ENCODE measurements at places on chromosomes 4 and X. TPM values are rescaled to one million over a fixed set of nuclear protein-coding genes. Genes with fewer than 3 reads are reported as not detected.

PDGFRA gene
- 0.40 TPM for total RNA-seq

DGAT2L6 gene
- not detected for total RNA-seq

CNGA1 gene
- total RNA-seq = not detected

DNA sequence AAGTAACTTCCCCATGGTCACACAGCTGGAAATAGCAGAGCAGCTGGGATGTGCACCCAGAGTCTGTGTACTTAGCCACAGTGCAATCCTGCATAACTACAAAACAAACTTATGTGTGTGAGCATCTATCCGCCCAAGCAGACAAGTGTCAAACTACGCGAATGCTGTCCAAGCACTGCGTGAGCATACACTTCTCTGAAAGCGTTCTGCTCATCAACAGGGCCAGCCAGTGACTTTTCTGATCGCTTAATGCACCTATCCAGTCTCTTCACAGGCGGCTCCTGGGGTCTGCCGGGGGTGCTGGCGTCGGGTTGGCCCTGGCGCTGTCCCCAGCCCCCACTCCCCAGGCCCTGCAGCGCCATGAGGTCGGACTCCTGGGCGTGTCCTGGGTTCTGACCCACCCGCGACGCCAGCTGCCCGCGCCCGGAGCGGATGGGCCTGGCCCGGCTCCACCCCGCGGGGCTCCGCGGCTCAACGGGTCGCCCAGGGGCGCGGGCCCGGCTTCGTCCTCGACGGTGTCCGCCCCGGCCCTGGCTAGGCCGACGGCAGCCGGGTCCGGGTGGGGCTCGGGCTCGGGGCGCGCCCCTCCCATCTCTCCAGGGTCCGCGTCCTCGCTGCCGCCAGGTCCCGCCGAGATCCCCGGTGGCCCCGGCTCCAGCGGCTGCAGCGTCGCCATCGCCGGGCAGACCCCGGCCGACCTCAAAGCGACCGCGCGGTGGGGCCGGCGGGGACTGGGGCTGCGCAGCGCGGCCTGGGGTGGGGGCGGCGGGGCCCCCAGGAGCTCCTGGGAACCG lies 1.3 kb upstream of the ZNF141 start:
- no peak for DNase-seq

DNA sequence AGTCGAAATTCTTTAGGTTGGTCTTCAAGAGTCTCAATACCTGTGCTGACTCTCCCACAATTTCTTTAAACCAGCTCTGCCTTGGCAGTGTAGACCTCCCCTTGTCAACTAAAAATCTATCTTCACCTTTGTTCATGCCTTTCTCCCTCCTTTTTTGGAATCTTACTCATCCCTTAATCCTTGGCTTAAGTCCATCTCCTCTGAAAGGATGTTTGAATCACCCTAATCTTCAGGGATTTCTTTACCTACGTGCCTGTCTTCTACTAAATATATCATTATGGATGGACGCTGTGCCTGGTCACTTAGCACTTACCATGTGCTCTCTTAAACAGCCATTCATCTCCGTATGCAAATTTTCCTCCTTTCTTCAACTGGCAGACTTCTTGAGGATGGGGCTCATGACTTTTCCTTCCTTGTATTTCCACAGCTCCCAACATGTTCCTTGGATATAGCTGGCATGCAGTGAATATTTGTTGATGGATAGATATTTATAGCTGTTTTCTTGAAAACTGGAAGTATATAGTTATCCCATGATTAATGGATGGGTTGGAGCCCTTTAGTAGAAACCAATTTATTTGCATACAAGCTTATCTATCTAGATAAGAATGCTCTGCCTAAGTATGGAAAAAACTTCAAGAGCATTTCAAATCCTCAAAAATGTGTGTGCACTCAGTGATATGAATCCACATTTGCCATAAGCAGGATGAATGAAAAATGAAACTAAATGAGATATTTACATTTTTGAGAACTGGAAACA lies 166.6 kb downstream of the SPRY1 start:
- DNase-seq = no peak

GRCh38 chr4:48108309-48109073 lies 25.6 kb downstream of the TXK start:
- no peak for DNase-seq

GRCh38 chrX:21885568-21885967 lies 29.8 kb downstream of the YY2 start:
- no peak for DNase-seq

All from K562 (cell line).